Left kidney (tissue), 8 donors: ENCODE measurements at places on chromosomes 2 and 18. TPM values are rescaled to one million over a fixed set of nuclear protein-coding genes. Genes with fewer than 3 reads are reported as not detected.
A peak's percentile ranks its signal among the peaks of the same experiment; 100 is the strongest.

GRCh38 chr2:129092956-129093355 is 774.3 kb upstream of the HS6ST1 start:
- DNase-seq: peak; percentile 46

DNA sequence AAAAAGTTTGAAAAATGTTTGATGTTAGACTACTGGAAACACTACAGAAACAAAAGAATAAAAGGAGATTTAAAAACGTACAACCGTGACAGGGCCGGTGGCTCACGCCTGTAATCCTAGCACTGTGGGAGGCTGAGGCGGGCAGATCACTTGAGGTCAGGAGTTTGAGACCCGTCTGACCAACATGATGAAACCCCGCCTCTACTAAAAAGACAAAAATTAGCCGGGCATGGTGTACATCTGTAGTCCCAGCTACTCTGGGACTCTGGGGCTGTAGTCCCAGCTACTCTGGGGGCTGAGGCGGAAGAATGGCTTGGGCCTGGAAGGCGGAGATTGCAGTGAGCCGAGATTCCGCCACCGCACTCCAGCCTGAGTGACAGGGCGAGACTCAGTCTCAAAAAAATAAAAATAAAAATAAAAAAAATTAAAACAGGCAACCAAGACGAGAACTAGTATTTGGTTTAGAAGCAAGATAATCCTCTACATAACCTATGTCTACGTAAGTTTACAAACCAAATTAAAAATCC is 5.8 kb downstream of the SP3 start:
- no peak for DNase-seq

DNA sequence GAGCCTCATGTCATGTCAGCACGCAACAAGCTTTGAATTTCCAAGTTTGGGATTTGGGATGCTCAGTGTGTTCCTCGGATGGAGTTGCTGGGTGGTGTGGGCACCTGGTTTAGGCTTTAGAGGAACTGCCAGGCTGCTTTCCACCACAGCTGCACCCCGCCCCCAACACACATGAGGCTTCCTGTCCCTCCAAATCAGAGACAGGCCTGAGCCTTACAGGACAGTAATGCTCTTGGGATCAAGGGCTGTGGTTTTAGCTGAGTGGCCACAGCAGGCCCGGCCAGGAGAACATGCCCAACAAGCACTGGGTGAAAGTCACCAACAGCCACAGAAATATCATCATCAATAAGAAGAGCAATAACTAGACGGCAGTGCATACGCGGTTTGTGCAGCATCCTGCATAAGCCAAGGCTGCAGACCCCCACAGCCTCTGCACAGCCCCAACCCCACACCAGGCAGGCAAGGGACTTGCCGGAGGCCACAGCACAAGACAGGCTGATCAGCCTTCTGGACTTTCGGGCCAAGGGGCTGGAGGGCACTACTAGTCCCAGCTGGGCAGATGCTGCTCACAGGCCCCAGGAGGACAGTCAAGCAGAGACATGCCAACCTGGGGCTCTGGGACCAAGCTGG is 29.7 kb upstream of the GPC1 start:
- DNase-seq: no peak

The PELI1 gene
- polyA plus RNA-seq: 41.9 TPM

GRCh38 chr2:105972246-105972645 is 221.9 kb downstream of the UXS1 start:
- no peak for DNase-seq

GRCh38 chr2:30775833-30776232 is 31.4 kb downstream of the CAPN13 start:
- DNase-seq: no peak

The NPHP1 gene
- polyA plus RNA-seq: 22.9 TPM

- DNase-seq: no peak
These were observed 279.9 kb upstream of the NCKAP5 start for GRCh38 chr2:133848111-133848649.

DNA sequence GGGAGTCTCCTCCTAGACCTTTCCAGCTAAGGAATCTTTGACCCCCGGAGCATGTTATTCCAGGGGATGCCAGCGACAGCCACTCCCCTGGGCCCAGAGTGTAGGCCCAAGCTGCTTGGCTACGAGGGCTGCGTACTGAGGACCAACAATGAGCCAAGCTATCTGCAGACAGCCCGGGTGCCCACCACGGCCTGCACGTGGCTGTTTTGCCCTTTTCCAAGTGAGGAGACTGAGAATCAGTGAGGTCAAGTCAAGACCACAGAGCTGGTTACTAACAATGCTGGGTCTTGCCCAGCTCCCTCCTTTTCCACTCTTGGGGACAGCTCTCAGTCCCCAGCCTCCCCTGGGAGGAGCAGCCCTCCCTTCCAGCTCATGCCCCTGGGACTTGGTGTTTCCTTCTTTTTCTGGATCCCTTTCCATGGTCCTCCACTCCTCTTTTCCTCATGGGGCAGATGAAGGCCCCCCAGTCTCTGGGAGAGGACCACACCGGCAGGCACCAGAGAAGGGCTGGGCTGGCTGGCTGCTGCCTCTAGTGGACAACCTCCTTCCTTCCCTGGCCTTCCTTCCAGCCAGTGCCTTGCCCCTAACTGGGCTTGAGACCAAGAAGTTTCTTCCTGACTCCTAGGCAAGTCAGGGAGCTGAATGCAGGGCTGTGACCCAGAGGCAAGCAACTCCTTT is 550 bp upstream of the MALL start:
- DNase-seq: no peak

DNA sequence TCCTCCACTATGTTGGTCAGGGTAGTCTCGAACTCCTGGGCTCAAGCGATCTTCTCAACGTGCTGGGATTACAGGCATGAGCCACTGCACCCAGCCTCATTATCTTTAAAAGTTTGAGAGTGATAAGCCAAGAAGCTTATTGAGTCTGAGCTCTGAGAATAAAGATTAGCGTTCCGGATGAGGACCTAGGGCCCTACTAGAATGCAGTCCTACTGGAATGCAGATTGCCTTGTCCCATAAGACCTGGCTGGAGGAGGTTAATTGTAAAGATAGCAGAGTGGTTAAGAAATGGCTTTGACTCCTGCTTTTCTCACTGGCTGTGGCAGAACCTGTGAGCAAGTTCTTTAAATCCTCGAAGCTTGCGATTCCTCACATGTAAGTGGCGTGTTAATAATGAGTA is 4.0 kb downstream of the VWA3B start:
- DNase-seq: no peak

DNA sequence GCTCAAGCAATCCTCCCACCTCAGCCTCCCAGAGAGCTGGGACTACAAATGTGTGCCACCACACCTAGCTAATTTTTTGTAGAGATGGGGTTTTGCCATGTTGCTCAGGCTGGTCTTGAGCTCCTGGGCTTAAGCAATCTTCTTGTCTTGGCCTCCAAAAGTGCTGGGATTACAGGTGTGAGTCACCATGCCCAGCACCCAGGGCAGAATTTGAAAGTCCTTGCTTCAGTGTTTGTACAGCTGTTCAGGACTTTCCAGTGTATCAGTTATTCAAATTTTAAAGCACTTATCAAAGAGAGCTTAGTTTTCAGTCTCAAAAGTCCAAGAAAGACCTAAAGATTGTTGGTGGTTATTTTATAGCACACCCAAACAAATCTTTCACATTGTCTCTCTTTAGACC is 43.6 kb upstream of the VPS54 start:
- DNase-seq: no peak
